NCI-H69 (cell line): ENCODE measurements at places on chromosomes 4 and X.

GRCh38 chr4:154368060-154368459, 123.5 kb downstream of the DCHS2 start:
- no peak for DNase-seq

- no peak for DNase-seq
Observed at GRCh38 chrX:19640693-19641374, 125.5 kb upstream of the MAP3K15 start.

DNA sequence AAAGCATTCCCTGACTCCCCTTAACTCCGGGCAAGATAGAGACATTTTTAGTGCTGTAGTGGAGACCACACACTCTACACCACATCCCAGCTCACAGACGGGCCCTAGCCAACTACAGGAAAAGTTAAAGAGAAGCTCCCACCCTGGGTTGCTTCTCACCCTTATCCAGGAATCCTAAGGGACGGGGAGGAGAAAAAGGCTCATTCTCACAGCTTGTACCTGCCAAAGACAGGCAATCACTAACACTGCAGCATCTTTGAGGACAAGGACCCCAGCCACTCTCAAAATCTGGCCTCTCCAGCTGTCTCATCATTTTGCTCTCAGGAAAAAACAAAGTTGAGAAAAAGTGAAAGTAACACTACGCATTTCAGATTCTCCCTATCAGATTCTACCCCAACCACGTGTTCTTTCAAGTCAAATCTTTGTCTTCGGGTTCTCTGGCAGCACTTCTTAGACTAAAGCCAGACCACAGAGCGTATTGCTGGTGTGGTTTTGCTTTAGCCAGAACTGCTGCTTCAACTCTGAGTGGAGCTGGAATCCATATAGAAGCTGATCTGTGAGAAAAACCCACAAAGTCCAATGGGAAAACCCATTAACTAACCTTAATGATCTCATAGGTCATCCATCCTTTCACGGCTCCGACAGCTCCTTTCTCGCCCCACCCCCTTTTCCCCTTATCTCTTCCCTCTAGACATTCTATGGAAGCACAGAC, 605.9 kb upstream of the DIPK2B start:
- no peak for DNase-seq

DNA sequence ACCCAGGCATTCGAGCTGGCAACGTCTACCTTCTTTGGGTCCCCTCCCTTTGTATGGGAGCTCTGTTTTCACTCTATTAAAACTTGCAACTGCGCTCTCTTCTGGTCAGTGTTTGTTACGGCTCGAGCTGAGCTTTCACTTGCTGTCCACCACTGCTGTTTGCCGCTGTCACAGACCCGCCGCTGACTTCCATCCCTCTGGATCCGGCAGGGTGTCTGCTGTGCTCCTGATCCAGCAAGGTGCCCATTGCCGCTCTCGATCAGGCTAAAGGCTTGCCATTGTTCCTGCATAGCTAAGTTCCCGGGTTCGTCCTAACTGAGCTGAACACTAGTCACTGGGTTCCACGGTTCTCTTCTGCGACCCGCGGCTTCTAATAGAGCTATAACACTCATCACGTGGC, 183.5 kb upstream of the GALNTL6 start:
- DNase-seq = no peak

- no peak for DNase-seq
Observed at GRCh38 chr4:174669270-174669669, 147.0 kb upstream of the HPGD start.

DNA sequence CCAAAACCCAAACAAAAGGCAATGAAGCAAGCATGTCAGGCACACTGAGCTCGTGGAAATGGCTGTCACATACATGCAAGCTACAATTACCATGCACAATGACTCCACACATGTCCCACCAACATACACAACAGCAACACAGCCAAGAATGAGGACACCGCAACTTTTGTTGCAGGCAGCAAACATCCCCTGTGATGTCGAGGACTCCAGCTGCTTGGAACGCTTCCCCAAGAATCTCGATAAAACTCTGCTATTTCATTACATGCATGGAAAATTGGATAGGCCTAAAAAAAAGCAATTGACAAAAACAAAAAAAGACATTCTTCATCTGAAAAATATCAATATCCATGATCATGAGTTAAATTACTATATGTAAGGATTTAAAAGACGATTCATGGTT, 11.8 kb downstream of the ANOS1 start:
- no peak for DNase-seq

GRCh38 chrX:108312957-108313356, 125.3 kb downstream of the COL4A6 start:
- peak; percentile 85 for DNase-seq

GRCh38 chrX:26050099-26050498, 88.0 kb upstream of the MAGEB18 start:
- no peak for DNase-seq

- no peak for DNase-seq
Observed at GRCh38 chr4:24889991-24890390, 22.9 kb downstream of the CCDC149 start.

GRCh38 chrX:13741695-13742094, 7.1 kb downstream of the OFD1 start:
- no peak for DNase-seq

DNA sequence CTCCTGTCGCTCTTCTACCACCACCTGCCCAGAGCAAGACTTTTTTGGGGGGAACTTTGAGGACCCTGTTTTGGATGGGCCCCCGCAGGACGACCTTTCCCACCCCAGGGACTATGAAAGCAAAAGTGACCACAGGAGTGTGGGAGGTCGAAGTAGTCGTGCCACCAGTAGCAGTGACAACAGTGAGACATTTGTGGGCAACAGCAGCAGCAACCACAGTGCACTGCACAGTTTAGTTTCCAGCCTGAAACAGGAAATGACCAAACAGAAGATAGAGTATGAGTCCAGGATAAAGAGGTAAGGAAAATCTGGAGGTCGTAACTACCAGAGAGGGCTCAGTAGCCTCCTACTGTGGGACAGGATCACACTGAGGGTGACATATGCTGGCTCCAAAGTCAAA, 364.5 kb downstream of the MAPK10 start:
- no peak for DNase-seq

DNA sequence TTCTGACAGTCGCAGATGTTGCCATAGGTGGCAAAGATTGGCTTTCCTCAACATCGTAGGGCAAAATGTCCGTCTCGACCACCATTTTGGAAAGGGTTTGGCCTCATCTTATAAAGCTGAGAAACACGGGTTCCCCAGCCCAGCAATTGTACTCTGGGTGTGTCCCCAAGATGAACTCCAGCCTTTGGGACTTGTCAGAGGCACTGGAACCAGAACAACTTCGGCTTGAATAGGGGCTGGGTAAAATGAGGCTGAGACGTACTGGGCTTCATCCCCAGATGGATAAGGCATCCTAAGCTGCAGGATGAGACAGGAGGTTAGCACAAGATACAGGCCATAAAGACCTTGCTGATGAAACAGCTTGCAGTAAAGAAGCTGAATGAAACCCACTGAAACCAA, 151.9 kb downstream of the CRLF2 start:
- DNase-seq = no peak

GRCh38 chrX:123186801-123187200, 2.7 kb downstream of the GRIA3 start:
- no peak for DNase-seq

GRCh38 chr4:37001688-37002436, 242.7 kb upstream of the NWD2 start:
- DNase-seq = no peak

DNA sequence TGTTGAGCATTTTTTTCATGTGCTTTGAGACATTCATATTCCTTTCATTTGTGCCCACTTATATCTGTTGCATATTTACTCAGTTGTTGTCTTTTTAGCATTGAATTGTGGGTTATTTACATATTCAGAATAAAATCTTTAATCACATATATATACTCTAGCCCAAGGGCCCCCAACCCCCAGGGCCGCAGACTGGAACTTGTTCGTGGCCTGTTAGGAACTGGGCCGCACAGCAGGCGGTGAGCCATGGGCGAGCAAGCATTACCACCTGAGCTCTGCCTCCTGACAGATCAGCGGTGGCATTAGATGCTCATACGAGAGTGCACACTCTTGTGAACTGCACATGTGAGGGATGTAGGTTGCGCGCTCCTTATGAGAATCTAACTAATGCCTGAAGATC, 480.6 kb downstream of the KCTD8 start:
- DNase-seq = no peak

DNA sequence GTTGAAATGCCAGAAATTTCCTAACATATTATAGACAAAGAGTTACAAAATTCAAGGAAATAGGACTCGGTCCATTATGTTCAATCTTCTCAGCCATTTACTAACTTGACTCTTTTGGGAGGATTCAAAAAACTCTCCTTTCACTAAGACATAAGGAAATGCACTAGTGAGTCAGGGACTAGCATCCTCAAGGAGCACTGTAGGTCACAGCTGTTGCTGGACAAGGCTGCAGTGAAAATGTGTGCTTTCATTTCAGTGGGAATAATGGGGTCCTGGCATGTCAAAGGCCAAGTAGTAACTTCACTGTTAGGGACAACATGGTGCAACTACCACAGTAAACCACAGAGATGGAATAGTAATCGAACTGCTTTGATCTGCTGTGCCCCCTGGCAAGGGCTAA, 56.9 kb upstream of the ABCG2 start:
- DNase-seq = no peak

- no peak for DNase-seq
Observed at GRCh38 chr4:35124106-35124505, 1120.2 kb downstream of the ARAP2 start.

DNA sequence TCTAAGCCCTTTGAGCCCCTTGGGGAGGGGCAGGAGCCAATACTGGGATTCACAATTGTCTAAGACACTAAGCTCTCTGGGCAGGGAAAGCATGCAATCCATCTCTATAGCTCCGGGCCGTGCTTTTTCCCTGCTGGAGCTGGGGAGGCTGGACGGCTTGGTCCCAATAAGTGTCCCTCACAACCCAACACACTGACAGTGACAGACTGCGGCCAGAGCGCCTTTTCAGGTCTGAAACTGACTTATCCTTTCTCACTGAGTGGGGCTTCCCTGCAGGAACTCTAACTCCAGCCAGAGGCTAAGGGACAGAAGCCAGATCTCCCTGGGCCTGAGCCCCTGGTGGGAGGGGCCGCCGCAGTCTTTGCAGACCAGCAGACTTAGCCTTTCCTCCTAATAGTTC, 146.6 kb upstream of the PBDC1 start:
- no peak for DNase-seq

DNA sequence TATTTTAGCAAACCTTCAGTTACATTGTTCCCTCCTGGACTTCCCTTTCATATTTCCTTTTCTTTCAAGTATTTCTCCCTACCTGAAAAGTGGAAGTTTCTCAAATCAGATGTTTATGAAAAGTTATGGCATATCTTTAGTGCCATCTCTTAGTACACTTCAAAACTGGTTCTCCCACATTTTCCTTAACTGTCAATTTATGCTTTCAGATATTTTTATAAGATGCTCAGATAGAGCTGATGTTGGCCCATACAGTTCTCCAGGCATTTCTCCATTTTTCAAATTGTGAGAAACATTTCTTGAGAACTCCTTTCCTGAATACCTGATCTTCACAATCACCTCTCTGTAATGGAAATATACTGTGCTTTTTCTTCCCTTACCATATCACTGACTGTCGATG, 32.5 kb upstream of the AP1AR start:
- no peak for DNase-seq

- peak; percentile 28 for DNase-seq
Observed at GRCh38 chr4:180455226-180455625, 1788.0 kb upstream of the TENM3 start.

GRCh38 chrX:133888984-133889383, 96.4 kb downstream of the GPC3 start:
- DNase-seq = no peak

DNA sequence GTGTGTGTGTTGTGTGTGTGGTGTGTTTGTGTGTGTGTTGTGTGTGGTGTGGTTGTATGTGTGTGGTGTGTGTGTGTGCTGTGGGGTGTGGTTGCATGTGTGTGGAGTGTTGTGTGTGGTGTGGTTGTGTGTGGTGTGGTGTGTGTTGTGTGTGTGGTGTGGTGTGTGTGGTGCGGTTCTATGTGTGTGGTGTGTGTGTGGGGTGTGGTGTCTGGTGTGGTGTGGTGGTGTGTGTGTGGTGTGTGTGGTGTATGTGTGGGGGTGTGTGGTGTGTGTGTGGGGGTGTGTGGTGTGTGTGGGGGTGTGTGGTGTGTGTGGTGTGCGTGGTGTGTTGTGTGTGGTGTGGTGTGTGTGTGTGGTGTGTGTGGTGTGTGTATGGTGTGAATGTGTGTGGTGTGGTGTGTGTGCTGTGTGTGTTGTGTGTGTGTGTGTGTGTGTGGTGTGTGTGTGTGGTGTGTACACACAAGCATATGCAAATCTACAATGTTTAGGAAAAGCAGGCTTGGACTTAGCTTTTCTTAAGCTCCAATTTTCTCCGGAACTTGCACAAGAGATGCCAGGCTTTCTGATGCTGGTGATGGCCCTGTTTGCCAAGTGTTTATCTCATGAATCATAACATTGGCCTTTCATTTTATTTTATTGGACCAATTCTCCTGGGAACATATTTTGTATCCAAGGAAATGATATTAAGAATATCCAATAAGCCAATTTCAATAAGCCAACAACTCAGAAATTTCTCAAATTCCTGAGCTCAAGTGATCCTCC, 148.7 kb downstream of the SPATA18 start:
- no peak for DNase-seq

DNA sequence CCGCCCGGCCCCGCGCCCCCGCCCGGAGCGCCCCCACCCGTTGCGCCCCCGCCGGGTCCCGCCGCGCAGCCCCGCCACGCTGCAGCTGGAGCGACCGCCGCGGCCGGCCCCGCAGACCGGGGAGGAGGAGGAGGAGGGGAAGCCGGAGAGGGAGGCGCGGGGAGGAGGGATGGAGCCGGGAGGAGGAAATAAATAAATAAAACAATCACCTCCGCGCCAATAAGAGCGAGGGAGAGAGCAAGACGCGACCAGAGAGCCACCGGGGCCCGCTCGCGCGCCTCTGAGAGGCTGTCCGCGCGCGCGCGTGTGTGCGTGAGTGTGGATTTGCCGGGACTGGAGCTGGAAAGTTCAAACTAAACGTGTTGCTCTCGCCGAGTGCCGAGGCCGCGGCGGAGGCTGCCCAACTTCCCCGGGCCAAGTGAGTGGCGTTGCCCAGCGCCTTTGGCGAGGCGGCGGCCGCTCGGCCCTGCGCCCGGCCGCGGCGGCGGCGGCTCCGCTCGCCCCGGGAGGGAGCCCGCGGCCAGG, 2184.4 kb upstream of the TENM3 start:
- DNase-seq = peak; percentile 92

- DNase-seq = no peak
Observed at GRCh38 chr4:145533961-145534360, 52.3 kb downstream of the SMAD1 start.

- no peak for DNase-seq
Observed at GRCh38 chr4:76800902-76801301, 97.0 kb downstream of the SOWAHB start.

DNA sequence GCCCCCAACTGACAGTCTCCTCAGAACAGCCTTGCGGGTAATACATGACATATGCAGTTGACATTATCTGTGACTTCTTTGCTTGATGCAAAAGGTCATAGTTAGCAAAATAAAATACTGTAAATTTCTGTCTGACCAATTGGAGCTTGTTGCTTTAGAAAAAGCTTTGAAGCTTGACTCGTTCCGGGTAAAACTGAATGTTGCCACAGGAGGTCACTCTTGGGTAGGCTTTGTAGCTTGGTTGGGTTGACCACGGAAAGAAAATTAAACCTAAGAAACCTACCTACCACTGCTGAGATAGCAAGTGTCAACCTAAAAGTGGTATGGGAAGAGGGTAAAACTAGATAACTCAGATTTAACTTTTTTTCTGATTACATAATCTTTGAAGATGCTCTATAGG, 23.2 kb downstream of the PRPS2 start:
- DNase-seq = peak; percentile 36

GRCh38 chr4:53497487-53498244, 93.6 kb downstream of the LNX1 start:
- no peak for DNase-seq
